CD4-positive, alpha-beta T cell treated with Interleukin-15 for 1 hour (primary cell): ENCODE measurements at places on chromosomes 5 and 9.

DNA sequence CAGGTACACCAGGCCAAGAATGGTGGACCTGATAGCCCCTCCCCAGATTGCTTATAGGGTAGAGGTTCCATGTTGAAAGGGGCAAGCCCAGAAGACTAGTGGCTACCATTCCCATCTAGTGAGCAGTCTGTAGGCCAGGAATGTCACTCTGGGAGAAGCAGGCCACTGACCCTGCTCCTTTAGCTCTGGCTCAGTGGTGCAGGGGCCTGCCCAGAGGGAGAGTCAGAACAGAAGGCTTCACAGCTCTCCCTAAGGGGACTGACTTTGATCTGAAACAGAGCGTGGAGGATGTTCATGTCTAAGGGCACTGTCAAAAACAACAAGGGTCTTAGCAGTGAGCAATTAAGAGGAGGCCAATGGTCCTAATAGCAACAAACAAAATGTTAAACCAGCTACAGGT, 81.7 kb downstream of the ZNF354C start:
- no peak for DNase-seq

DNA sequence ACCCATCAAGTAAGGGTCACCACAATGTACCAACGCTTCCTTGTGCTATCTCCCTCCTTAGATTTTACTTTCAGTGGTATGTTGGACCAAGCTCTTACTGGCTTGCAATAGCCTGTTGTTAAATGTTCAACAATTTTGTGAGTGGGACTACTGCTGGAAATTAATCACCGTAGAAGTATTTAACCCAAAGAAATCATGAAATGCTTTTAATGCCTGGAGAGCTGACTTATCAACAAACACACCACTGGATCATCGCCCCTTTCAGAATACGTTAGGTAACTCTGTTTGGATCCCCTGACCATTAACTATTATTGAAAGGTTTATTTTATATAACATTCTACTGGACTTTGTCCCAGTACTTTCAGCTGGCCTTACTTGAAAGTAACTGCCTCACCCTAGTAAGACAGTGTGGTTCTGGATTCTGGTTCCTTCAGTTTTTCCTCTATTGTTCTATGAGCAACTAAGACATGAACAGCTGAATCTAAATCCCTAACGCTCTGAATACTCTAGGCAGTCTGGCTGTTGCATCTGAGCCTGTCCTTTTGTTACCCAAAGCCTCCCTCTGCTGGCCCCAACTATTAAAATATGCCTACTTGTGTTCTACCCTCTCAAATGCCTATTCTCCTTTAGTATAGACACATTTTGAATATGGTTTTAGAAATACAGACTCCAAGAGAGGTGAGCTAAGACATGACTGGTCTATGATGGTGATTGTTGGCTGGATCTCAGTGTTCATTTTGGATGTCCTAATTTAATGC, 1203.4 kb upstream of the DMAC1 start:
- DNase-seq = no peak

GRCh38 chr9:14273696-14274121, 40.2 kb downstream of the NFIB start:
- no peak for DNase-seq

DNA sequence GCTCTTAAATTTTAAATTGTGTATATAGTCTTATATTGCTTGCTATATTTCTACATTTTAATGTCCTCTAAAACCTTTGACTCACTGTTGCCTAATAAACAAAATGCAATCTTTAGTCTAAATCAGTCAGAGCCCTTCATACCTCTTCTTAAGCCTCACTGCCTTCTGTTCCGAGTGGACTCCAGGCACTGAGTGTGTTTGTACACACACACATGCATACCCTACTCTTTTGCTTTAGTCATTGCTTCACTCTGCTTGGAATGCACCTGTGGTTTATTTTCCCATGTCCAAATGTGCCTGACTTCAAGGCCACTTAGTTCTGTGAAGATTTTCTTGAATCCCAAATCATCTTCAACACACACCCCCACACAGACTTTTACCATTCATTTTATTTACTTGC, 60.9 kb downstream of the SLC12A2 start:
- DNase-seq = no peak

DNA sequence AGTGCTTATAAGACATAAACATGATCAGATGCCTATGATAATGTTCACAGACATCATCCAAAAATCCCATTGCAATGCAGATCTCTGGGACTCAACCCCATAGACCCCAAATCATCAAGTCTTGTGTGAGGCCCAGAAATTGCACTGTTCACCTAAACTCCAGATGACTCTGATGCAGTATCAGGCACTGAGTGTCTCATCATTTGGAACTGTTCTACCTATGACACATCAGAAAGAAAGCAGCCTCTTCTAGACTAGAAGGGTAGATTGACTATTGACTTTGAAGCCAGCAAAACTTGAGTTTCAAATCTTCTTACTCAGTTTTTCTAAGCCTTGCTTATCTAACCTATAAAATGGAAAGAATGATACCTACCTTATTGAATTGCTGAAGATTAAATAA, 58.7 kb upstream of the PAPPA start:
- DNase-seq = no peak

GRCh38 chr5:96433066-96433447, at the start of gene PCSK1:
Gene PCSK1, minus strand, starts transcription at chr5:96433248. Its CDS starts 206 bp downstream, at chr5:96433042.
- no peak for DNase-seq

- peak; percentile 13 for DNase-seq
Measured at GRCh38 chr9:89361816-89362646, 43.7 kb downstream of the SECISBP2 start.

DNA sequence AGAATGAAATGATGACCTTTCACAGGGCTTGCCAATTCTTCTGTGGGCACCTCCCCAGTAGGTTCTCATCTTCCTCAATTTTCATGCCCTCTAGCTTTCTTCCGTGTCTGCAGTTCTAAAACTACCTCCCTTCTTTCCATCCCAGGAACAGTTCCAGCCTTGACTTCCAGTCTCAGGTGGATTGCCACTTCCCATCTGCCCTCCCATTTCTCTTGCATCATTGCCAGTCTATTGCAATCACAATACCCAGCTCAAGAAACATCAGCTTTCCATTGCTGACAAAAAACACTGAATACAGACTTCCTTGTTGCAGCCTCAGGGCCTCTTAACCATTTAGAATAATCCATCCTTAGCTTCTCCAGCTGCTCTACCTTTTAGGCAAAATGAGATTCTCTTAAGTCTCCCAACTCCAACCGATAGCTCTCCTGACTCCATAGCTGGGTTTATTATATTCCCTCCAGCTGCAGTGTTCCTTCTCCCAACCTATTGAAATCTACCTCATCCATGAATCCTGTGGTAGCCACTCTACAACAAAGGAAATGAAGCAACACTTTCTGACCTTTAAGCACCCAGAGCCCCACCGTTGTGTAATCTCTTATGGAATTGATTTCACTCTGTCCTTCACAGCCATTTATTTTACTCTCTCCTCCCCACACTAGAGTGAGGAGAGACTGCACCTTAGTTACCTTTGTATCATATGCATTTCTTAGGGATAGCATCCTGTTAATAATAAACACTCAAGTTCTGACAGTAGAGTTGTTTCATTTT, 75.6 kb upstream of the PCA3 start:
- no peak for DNase-seq
